ENCODE measurements at places on chromosomes 12 and 14.

GRCh38 chr12:65638324-65638723 is 186.0 kb upstream of the HMGA2 start:
- no peak for DNase-seq

DNA sequence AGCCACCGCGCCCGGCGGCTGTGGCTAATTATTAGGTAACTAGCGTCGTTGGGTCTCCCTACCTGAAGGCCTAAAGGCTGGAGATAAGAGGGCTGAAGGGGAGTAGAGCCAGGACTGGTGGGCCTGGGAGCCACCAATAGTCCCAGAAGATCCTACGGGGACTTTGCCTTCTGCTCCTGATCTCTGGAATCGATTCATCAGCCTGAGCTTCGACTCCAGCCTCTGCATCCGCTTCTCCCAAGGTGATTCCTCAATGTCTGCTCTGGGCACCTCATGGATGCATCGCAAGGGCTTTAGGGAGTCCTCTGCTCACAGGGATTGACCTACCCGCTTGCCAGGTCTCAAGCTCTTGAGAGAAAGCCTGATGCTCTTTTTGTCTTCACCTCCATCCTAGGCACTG is 14.7 kb upstream of the KDM2B start:
- DNase-seq, result no peak

DNA sequence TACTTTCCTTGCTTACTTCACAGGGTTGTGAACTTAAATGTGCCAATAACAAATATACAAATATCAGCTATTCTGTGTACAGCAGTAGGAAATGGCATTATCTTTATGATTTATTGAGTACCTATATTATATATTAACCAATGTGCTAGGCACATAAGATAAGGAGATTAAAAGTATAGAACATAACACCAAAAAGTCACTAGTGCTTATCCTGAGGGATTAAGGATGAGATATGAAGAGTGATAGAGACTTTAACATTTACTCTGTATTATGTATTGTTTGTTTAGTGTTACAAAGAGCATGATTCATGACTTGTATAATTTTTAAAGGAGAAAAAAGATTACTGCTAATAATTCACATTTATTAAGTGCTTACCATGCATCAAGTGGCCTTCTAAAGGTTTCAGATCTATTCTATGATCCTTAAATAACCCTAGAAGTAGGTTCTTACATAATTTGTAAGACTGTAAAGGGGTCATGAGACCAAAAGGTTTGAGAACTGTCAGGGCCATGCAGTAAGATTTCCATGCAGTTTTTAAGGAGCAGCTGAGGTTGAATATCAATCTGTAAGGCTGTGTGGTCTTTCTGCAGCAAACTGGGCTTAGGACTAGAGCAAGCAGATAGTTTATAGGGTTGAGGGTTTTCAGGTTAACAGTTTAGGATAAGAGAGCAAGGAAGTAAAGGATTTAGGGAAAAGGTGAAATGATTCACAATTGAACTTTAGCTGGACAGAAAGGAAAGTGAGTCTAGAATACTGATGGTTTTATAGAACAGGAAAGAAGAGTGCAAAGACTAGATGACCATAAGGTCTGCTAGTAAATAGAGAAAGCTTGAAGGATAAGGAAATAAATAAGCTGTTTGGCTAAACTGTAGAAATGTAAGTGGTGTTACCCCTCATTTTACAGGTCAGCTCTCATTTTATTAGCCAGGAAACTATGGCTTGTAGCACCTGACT is 7.0 kb downstream of the PYROXD1 start:
- no peak for DNase-seq

- no peak for DNase-seq
Measured at GRCh38 chr12:95129115-95129514, 55.7 kb upstream of the NR2C1 start.

DNA sequence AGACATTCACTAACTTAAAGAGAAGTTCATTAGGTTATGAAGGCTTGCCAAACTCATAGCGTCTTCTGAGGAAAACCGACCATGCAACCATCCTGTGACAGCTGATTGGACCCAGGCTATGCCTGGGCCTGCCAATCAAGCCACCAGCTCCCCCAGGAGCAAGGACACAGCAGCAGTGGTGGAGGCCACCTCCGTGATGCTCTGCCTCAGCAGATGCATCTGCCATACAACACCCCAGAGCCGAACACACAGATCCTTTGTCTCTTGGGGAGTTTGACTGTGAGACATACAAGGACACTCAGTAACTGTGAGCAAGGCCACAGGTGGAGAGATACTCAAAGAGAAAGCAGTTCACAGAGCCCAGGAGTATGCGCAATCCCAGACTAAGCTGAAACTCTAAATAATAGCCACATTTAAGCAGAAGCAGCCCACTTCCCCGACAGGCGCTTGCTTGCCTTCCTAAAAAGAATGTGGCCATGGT is 10.0 kb upstream of the CNIH1 start:
- no peak for DNase-seq

GRCh38 chr14:73818821-73819220 is 32.8 kb upstream of the PTGR2 start:
- no peak for DNase-seq

DNA sequence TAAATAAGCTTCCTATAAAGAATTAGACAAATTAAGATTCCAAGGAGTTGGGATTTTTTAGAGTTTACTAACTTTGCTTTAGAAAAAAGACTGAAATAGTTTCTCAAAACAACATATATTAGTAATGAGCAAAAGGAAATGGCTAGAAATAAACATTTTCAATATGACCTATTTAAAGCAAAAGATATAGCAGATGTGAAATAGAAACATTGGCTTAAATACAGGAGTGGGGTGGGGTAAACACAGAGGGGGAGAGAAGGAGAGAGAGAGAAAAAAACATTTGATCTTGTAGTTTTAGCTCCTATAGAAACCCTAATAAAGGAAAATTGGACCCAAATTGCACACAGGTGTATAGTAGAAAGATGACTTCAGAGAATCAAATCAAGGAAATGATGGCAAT is 794.5 kb downstream of the MED13L start:
- no peak for DNase-seq

DNA sequence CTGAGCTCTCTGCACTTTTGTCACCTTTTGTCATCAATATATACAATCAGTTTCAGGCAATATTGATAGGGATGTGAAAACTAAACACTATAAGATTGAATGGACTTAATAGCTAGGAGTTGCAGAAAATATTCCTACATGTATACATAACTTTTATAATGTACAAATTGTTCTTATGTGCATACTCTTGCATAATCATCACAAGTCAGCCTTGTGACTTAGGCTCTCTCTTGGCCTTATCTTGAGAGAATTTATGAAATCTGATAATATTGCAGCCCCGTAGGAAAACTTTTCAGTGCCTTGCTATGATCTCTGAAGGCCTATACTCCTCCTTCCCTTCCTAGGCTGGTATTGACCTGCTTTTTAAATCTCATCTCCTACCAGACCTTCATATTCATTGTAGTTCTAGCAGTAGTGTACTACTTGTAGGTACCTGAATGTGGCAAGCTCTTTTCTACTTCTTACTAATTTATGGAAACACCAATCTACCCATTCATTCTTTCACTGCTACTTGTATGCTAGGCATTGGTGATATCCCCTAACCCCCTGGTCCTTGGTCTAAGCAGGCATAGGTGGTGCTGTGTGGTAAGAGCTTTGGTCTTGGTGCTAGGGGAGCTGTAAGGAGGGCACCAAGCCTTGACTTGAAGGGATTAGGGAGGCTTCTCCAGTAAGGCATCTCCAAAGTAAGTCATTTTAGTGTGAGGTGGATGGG is 100.0 kb downstream of the PRKCH start:
- DNase-seq, result no peak

GRCh38 chr14:34035177-34035933 is 84.5 kb upstream of the EGLN3 start:
- DNase-seq, result no peak

DNA sequence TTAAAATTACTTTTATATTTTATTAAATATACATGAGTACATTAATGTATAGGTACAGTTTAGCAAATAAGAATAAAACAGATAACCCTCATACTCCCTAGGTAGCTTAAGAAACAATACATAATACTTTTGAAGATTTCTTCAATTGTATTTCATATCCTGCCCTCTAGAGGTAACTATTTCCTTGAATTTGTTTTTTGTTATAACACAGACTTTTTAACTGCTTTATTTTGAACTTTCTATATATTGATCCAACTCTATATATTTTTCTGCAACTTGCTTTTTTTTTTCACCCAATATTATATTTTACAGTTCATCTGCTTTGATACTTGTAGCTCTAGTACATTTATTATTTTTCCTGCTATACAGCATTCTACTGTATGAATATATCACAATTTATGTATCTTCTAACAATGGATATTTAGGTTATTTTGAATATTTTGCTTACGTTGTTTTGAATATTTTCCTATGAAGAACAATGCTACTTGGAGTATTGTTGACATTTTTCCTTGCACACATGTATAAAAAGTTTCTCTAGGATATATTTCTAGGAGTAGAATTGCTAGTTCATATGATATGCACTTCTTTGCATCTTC is 72.8 kb upstream of the ABCD2 start:
- no peak for DNase-seq

GRCh38 chr12:65602610-65603295 is 221.5 kb upstream of the HMGA2 start:
- no peak for DNase-seq

DNA sequence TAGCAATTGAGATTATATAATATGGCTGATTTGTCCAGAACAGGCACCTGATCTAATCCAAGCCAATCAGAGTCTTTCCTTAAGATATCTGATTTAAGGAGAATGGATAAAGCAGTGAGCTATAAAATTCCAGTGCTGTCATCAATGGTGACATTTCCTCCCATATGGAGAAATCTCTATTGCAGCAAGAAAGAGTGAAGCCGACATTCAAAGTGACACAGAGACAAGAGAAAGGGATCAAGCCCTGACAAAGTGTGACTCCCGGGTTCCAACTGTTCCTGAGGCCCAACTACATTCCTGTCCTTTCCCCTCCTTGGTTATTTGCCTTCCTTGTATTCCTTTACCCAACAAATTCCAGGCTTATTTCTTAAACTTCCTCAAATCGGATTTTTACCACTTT is 430.0 kb upstream of the SOX5 start:
- DNase-seq, result no peak

DNA sequence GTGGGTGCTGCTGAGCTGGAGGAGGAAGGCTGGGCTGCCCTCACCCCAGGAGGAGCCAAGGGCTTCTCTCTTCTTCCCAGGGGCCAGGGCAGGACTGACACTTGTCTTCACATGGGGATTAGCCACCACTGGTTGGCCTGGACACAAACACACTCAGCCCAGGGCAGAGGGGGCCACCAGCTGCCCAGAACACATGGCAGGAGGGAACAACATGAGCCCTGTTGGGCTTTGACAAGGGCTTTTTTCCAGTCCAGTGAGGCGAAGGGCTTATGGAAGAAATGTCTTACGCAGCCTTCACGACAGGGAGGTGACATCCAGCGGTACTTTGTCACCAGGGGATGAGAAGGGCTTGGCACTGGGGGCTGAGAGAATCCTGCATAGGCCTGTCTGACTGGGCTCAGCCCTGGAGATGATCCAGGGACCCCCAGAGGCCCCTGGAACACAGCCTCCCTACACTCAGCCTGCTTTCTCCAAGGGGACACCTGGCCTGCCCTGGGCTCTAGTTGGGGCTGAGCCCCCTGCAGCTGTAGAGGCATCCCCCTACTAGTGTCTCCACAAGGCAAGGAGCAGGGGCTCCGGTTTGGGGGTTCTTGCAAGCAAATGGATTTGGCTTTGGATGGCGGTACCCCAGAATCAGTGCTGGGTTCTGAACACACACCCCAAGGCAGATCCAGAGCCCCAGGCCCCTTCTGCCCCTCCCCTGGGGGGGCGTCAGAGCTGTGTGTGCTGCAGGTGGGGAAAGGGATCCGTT is 18.9 kb downstream of the ARL6IP4 start:
- DNase-seq, result no peak

DNA sequence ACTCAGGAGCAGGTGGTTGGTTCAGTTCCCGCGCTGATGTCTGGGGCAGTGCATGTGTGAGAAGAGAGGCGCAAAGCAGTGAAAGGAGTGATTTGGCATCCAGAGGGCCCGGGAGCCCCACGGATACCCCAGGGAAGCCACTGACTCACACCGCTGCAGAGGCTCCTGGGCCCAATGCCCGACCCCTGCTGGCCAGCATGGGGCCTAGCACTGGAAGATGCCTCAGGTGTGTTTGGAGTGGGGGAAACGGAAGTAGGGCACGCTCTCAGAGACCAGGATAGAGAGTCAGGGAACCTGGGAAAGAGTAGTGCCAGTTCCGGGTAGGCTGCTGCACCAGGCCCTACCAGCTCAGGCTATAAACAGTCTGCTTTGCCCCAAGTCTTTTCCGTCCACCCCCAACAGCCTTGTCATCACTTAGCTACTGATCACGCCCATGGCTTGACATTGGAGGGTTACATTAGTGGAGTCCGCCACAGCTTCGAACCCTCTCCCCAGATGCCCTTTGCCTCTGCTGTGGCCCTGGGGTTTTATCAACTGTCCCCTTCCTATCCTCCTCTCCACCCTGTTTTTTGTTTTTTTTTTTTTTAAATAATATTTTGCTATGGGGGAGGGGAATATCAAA is 9.5 kb upstream of the CSAD start:
- no peak for DNase-seq

- DNase-seq, result no peak
Measured at GRCh38 chr12:84698576-84699333, 213.8 kb downstream of the SLC6A15 start.

- no peak for DNase-seq
Measured at GRCh38 chr12:109863847-109864712, 16.3 kb downstream of the GLTP start.

DNA sequence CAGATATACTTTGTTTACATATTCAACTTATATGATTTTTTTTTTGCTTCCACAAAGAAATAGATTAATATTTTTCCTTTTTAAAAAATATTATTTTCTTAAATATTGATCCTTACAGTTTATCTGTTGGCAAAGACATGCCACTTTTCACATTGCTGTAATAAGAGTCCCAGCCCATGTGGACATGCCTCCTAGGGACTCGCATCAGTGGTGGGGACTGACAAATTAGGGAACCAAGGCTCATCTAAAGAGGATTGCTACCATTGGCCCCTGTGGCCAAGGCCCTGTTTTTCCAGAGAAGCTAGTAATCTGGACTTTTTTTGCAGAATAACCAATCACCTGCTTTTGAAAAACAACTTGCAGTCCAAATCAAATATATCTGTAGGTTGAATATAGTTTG is 27.8 kb upstream of the BMAL2 start:
- DNase-seq, result no peak

GRCh38 chr12:108235985-108236263 is 103.2 kb downstream of the CMKLR1 start:
- DNase-seq, result no peak

GRCh38 chr14:95597784-95598211 is 62.9 kb downstream of the GLRX5 start:
- no peak for DNase-seq

DNA sequence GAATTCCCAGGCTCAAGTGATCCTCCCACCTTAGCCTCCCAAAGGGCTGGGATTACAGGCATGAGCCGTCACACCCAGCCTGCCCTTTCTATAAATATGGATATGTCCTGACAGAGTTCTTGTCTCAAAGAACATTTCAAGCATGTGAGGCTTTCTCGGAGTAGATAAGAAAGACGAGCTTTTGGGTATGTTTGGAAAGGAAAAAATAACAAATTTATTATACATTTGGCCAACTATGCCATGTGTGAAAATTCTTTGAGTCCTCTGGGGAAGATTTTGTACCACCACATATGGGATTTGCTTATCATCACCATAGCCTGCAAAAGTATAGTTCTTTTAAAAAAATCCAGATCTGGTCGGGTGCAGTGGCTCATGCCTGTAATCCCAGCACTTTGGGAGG is 23.7 kb upstream of the MYBPC1 start:
- DNase-seq, result no peak

- DNase-seq, result no peak
Measured at GRCh38 chr12:80032946-80033345, 66.4 kb upstream of the OTOGL start.

Measured in stimulated activated CD8-positive, alpha-beta memory T cell treated with anti-CD3 and anti-CD28 coated beads, Interleukin-15, amount 100 ng/mL, for 24 hours (primary cell).